ENCODE measurements at places on chromosomes 7 and 10.

- DNase-seq, result no peak
Observed at GRCh38 chr7:2655870-2656614, 24.3 kb downstream of the TTYH3 start.

DNA sequence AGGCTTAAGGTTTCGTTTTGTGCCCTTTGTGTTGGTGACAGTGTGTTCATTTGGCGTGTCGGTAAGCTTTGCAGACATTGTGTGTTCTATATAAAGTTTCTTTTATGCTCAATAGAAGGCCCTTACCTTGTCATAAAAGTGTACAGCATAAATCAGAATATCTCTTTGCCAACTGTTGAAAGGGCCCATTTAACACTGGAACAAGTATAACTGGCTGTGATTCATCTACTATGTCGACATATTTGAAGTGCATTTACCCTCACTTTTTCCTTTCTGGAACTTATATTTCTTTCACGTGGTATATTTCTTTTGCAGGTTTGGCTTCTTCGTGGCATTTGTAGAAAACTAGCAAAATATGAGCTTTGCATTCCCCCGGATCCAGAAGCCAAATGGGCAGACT lies 32.7 kb downstream of the EEPD1 start:
- no peak for DNase-seq

DNA sequence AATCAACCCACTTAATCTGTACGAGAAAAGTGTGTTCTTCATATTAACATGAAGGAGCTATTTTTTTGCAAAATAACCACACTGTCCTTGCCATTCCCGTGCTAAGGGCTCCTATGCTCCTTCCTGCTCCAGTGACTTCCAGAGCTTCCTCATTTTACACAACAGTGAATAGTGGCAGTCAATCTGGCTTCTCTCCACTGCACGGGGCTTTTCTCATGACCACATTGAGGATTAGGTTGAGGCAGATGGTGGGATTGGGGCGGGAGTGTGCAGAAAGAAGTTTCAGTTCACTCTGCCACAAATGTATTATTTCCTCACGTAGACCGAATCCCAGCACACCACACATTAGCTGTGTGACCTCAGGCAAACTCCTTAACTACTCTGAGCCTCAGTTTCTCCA lies 235.1 kb downstream of the ARHGAP12 start:
- no peak for DNase-seq

GRCh38 chr10:19958787-19959186 lies 142.6 kb downstream of the PLXDC2 start:
- no peak for DNase-seq

- DNase-seq, result no peak
Observed at GRCh38 chr7:35038354-35038753, 1.1 kb upstream of the DPY19L1 start.

DNA sequence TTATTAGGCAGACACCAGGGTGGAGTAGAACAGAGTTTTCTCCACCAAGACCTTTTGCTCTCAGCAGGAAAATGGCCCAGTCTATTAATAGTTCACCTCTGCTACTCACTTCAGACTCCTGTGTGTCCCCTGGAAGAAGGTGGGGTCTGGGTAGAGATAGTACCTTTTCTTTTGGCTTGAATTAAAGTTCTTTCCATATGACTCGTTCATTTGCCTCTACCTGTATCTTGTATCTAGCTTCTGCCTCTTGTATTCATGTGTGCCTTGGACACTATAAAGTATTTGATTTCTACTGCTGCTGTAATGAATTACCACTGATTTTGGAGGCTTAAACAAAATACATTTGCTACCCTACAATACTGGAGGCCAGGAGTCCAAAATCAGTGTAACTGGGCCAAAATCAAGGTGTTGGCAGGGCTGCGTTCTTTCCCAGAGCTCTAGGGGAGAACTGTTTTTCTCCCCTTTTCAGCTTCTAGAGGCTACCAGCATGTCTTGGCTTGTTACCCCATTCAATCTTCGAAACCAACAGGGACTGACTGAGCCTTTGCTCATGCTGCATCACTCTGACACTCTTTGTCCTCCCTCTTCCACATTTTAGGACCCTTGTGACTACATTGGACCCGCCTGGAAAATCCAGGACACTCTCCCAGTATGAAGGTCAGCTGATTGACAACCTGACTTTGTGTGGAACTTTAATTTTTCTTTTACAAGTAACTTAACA lies 155.6 kb upstream of the PRSS58 start:
- DNase-seq, result no peak

GRCh38 chr7:88268051-88268450 lies 38.6 kb downstream of the STEAP4 start:
- no peak for DNase-seq

- no peak for DNase-seq
Observed at GRCh38 chr10:18505456-18506118, 145.8 kb downstream of the NSUN6 start.

GRCh38 chr10:130627346-130628045 lies 491.3 kb downstream of the GLRX3 start:
- DNase-seq, result no peak

GRCh38 chr7:137986252-137987017 lies 15.5 kb downstream of the CREB3L2 start:
- DNase-seq, result no peak

GRCh38 chr10:101356132-101356531 lies 2.2 kb downstream of the BTRC start:
- no peak for DNase-seq

DNA sequence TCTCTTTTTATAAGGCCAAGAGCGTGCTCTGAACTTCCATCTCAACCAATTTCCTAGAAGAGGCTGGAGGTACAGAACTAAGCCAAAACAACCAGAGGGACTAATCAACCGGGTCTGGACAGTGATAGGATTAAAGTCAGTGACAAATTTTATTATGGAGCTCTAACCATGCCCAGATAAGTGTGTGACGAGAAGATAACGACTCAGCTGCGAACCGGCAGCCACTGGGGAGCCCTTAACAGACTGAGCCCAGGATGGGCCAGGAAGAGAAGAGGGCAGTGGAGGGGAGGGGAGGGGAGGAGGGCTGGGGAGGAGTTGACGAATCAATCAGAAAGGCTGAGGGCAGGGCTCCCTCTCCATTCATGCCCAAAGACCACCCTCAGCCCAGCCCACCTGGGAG lies 119.9 kb downstream of the PLXNA4 start:
- no peak for DNase-seq
